ENCODE measurements at places on chromosomes 5 and 9. TPM values are rescaled to one million over a fixed set of nuclear protein-coding genes. Genes with fewer than 3 reads are reported as not detected.

- H3K27ac ChIP-seq, result no peak overlapping the region
- no peaks in the 10 kb centered on the region for H3K27me3 ChIP-seq
- H3K4me3 ChIP-seq, result no peak overlapping the region
- H3K4me1 ChIP-seq, result no peaks in the 10 kb centered on the region
- DNase-seq, result no peak
Observed at GRCh38 chr5:169796731-169797130, 159.7 kb downstream of the DOCK2 start.

GRCh38 chr9:127858041-127858512, 3.6 kb upstream of the ENG start:
- DNase-seq, result peak; percentile 65
- no peaks in the 10 kb centered on the region for H3K36me3 ChIP-seq
- H3K4me1 ChIP-seq, result peaks cover 26% of the 10 kb centered on the region
- H3K4me3 ChIP-seq, result no peak overlapping the region
- H3K27ac ChIP-seq, result peak overlapping the region; percentile 67

- peaks cover 21% of the 10 kb centered on the region for H3K4me1 ChIP-seq
- H3K27me3 ChIP-seq, result no peaks in the 10 kb centered on the region
- no peaks in the 10 kb centered on the region for H3K36me3 ChIP-seq
Observed at GRCh38 chr5:132293992-132294727, at the start of gene SLC22A4. TSS of gene SLC22A4 (plus strand) at chr5:132294394. CDS start at chr5:132294617, 223 bp downstream.

The CAMK4 gene
- total RNA-seq, result not detected

The PCDHA5 gene
- 4.0 TPM for total RNA-seq

The EQTN gene
- not detected for total RNA-seq

The LHX3 gene
- total RNA-seq, result not detected
